ENCODE measurements at places on chromosomes 7 and 10. TPM values are rescaled to one million over a fixed set of nuclear protein-coding genes. Genes with fewer than 3 reads are reported as not detected.

The JAKMIP3 gene
- 0.11 TPM for total RNA-seq

The GALNT17 gene
- total RNA-seq: 3.5 TPM

The UNC5B gene
- 3.6 TPM for total RNA-seq

DNA sequence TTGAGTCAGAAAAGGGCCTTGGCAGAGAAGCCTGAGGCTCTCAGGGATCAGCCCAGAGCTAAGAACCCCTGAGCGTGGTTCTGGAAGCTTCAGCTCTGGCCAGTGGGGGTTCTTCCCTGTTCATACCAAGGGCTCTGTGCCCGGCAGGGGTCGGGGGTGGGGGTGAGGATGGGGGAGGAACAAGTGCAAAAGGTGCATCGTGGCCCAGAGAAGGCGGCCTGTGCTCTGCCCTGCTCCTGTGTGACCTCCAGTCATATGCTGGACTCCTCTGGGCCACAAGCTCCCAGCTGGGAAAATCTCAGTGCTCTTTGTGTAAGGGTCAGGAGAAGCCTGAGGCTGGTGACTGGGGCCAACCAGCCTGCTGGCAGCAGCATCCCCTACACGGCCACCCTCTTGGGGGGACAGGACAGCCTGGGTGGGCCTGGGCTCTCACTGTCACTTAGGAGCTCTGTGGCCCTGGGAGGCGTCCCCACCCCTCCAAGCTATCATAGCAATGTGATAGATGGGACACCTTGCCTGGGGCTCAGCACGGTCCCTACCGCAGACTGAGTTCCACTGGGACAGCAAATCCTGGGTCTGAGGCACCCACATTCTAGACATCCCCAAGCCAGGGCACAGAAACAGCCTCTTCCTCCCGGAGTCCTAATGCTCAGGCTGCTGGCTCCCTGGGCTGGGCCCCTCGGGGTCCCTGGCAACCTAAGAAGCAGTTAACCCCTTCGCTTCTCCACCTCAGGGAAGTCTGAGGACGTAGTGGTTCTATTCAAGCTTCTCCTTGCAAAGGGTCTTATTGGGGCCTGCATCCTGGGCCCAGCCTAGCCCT, 2.5 kb downstream of the MMRN2 start:
- no peak for DNase-seq

DNA sequence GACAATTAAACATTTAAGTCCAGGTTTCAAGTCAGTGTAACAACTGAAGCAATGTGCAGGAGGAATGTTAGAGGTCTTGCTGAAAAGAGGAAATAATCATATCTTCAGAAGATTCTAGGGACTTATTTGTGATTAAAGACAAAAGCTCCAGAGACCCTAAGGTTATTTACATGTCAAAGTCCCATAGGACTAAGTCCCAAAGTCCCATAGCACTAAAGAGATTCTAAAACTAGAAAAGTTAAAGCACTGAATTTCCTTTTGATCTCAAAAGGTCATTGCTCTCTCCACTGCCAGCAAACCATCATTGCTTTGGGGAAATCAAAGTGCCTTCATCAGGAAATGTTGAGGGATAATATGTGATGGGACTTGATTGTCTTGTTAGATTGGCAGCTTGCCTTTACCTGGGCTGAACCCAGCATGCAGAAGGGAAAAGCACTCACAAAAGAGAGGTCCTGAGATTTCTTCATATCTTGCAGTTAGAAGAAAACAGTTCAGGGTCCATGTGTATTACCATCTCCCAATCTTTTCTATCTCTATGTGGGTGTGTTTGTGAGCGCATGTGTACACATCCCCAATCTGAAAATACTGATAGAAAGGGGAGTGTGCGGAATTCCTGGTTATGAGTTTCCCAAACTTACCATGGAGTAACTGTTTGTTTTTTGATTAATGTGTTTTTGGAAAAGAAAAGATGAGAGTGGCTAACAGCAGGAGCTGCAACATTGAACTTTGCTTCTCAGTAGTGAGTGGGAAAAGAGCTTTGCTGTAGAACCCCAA, 21.8 kb downstream of the NUDT13 start:
- no peak for DNase-seq

- DNase-seq: no peak
Observed at GRCh38 chr10:79186486-79187120, 117.8 kb downstream of the ZMIZ1 start.
